Ecto neural progenitor cell (in vitro differentiated cells): ENCODE measurements at places on chromosomes 5 and 9.

DNA sequence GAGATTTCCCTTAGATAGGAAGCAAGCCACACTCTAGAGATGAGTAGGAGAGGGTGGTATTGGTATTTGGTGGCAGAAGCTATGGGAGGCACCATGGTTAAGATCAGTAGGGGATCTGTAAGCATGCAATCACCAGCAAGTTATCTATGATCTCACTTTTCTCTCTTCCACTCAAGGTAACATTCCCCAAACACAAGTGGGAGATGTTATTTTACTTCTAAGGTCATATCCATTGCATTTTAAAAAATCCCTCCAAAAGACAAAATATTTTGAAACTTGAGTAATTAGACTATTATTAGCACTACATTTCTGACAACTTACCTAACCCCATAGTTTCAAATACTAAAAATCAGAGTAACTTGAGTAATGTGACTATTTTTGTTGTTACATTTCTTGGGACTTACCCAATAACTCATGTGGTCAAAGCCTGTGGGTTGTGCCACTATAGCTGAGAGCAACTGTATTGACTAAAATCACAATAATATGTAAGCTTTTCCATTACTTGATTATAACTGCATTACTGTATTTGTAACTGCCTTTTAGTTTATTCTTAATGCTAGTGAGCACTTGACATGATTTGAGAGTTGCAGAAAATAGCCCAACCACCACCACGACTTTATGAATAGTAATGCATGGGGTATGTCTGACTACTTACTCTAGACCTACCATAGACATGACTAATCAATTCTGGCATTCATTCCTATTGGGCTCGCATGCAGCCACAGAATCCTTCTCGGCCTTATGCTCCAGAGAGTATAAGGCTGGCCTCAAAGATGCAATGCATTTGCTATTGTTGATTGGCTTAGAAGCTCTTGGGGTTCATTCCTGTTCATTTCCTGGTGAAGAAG is 264.7 kb downstream of the TRIM32 start:
- no peak for DNase-seq

GRCh38 chr5:51388488-51389287 is 5.4 kb downstream of the ISL1 start:
- DNase-seq, result no peak

DNA sequence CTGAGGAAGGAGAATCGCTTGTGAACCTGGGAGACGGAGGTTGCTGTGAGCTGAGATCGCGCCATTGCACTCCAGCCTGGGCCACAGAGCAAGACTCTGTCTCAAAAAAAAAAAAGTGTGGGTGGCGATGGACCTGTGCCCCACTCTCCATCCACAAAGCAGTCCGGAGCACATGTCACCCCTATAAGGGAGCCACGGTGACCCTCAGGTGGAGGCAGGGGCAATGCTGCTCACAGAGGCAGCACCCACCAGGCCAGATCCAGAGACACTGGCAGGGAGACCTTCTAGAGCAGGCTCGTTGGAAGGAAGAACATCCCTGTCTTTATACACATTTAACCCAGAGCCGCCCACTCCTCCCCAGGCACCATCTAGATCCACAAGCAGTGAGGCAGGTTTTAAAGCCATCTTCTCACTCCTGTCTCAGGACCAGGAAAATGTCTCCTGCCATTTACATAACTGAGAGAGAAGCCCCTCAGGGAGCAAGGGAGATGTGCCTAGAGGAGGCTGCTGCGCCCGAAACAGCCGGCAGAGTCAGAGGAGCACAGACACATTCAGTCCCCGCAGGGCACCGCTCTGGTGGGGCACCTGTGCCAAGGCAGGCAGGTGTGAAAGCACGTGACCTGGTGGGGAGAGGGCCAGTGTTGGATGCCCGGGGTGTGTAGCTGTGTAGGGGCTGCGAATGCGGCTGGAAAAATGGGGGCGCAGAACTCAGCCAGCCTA is 31.6 kb upstream of the ADAMTS2 start:
- DNase-seq, result peak; percentile 38

- DNase-seq, result no peak
These were observed 148.4 kb downstream of the NFIB start for GRCh38 chr9:14165376-14166035.

DNA sequence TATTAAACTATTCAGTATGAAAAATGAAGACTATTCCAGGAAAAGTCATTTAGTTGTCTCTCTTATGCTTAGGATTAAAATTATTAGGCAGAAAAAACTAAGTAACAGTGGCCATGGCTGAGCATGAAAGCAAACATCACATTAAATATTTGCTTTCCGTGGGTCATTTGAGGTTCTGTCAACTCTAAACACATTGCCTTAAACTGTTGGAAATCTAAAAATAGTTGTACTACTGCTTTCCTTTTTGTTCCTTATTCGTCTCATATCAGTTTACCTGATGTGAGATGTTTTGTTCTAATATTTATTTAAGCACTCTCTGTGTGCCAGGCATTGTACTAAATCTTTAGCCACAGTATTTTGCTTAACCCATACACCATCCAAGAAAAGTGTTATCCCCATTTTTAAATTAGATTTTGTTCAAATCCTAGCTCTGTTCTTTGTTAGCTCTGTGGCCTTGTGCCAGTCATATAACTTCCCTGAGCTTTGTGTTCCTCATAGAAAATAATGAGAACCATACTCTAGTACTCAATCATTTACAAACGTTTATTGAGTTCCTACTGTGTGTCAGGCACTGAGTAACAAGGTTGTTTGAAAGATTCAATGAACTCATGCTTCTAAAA is 18.7 kb upstream of the ZNF608 start:
- DNase-seq, result no peak

GRCh38 chr5:130963798-130964197 is 201.3 kb downstream of the HINT1 start:
- no peak for DNase-seq

DNA sequence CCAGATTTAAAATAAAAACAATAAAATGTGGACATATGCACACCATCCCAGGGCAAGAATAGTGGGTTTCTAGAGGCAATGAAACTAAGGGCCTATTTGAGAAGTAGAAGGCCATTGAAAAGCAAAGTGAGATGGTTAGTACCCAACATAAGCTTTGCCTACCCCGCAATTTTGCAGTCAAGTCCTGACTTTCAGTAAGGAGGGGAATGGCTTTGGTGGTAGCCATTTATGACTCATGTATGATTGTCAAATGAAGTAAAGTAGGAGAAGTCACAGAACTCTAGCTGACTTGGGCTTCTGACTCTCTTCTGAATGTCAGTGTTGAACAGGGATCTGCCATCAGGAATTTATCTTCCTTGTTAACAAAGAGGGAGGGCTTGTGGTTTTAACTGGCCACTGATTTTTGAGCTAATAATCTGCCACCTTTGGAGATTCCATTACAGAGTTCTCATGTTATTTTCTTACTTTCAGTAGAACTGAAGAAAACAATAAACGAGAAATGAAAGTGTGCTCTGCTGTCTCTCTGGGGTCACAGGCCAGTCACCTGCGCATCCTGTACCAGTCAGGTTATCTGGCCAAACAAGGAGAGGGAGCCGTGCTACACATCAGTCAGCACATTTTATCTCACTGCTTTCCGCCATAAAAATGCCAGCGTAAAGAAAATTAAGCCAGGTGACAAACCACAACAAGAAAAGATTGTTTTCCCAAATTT is 14.3 kb upstream of the SNCAIP start:
- no peak for DNase-seq

- DNase-seq, result no peak
These were observed 41.4 kb downstream of the PUM3 start for GRCh38 chr9:2802494-2802921.

GRCh38 chr5:3886524-3887451 is 291.2 kb downstream of the IRX1 start:
- DNase-seq, result no peak

- DNase-seq, result peak; percentile 55
These were observed 24.7 kb upstream of the CETN3 start for GRCh38 chr5:90434116-90434714.

- DNase-seq, result peak; percentile 18
These were observed 38.0 kb downstream of the FOXI1 start for GRCh38 chr5:170143710-170144109.

DNA sequence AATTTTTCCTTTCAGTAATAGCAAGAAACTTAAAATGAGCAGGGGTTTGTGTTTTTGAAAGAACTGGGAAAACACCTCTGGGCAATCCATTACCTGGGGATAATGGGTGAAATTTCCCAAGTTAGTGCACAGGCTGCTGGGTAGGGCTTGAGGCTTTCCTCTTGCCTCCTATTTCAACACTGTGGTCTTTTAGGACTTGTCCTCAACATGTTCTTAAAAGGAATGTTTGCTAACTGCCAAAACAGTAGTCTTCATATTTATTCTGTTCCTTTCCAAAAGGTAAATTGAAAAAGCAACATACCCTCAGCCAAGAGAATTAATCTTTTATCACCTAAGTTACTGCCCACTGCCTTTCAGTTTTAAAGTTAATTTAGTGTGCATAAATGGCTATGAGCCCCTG is 158.3 kb upstream of the CCDC152 start:
- DNase-seq, result no peak

DNA sequence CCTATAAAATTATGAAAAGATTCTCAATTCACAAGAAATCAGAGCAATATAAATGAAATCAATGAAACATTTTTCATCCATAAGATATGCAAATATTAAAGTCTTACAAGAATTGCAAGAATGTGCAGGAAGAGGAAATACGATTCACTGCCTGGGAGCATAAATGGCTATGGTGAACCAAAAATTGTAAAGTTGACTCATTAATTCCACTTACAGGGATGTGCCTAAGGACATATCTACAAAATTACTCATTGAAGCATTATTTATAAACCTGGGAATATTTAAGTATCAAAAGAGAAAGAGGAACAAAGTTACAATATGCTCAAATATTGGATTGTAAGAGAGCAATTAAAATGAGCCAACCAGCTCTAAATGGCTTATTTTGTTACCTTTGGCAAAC is 6.9 kb upstream of the NIPSNAP3A start:
- DNase-seq, result no peak

- DNase-seq, result no peak
These were observed 9.2 kb upstream of the MXD3 start for GRCh38 chr5:177320879-177321278.

DNA sequence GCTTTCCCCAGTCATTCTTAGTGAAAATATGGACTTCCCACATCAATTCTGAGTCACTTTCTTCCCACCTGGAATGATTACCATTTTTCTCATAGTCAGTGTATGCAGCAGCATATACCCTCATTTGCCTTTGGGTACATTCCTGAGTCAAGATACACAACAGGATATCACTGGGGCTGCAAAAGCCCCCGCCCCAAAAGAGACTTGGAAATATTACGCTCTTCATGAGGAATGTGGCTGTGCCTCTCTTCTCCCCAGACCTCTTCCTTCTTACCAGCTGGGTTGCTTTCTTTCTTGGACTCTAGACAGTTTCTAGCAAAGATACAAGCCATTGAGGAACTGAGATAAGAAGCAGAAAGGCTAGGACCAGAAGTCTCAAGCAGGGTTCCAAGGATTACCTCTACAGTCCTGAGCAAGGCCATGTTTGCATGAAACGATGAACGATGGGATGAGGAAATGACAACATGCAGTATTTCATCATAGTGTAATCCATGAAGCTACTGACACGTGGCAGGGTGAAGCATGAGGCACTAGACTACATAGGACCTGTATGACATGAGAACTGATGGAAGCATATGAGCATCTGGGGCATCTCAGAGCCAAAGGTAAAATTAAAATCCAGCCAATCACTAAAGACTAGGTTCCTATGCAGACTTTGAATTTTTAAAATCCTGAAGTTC is 218.1 kb downstream of the RAB3C start:
- DNase-seq, result no peak

DNA sequence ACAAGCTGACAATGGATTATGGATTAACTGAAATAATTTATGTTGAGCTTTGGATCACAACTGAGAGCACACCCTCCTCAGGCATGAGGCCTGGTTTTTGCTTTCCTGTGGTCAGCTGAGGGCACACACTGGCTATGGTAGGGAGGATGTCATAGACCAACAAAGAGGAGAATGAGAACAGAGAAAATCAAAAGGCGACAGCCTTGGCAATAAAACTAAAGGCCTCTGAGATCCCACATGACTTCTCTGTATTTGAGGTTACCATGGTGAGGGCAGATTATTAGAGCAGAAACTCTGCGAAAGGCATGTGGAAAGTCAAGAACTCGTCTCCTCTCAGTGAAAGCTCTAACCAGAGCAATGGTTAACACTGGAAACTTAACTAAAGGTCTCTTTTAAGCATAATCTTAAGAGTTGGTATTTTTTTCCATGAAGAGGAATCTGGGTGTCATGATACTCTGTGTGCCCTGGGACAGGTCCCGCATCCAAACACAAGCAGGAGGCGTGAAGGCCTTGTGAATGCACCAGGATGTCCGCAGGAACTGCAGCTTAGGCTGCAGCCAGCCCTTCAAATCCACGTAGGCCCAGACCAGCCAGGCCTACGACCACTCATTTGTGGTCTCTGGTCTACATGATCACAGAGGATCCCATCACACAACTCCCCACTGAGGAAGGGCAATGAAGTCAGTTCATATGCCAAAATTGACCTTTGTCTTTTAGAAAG is 12.4 kb upstream of the MEIKIN start:
- no peak for DNase-seq

DNA sequence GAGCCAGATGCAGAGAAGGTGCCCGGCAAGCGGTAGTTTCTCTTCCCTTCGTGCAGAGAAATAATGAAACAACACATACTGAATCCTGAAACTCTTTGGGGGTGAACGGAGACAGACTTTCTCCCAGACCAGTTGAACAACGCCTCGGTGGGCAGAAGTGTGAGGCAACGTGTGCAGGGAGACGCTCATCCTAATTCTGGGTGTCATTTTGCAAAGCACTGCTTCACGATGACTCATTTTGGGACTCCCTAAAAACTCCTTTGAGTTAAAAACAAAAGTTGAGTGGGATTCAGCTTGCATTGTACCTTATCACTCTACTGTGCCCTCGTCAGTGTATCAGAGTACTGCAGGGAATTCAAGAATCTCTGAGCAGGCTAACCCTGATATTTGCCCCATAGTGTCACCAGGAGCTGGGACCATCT is 3.5 kb upstream of the NEK6 start:
- no peak for DNase-seq

GRCh38 chr5:30194595-30194994 is 998.9 kb upstream of the CDH6 start:
- DNase-seq, result no peak
